Left forelimb (tissue), 1 donor: ENCODE measurements at places on chromosomes 6 and 20.

DNA sequence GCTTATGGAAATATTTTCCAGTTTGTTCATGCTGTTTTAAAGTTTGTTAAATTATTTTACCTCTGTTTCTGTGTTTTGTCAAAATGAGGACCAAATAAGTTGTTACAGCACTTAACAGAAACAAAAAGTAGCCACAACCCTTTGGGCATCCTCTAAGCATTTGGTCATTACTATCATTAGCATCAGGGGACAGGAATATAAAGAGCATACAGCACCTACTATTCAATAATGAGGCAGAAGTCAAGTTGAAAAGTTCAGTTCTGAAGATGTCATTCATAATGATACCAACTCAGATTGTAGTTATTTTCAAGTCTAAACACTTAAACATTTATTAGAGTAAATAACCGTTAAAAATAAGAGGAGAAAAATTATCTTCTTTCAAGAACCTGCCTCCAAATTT lies 862.3 kb upstream of the FLRT3 start:
- DNase-seq = no peak

DNA sequence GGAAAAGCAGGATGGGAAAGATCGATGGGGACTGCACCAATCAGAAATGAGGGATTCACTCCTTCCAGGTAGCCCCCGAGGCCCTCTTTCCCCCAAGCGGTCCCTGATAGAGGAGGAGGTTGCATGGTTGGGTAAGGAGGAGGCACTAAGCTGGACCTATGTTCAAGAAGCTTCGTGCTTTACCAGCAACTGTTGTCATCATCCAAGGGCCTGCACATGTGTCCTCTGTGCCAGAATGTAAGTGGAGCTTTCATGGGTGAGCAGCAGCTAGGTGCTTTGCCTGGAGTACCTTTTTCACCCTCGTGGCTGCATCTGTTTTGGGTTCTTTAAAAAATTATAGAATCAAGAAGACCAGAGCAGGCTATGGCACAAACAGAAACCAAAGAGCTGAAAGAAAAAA lies 54.0 kb downstream of the GMPR start:
- no peak for DNase-seq

DNA sequence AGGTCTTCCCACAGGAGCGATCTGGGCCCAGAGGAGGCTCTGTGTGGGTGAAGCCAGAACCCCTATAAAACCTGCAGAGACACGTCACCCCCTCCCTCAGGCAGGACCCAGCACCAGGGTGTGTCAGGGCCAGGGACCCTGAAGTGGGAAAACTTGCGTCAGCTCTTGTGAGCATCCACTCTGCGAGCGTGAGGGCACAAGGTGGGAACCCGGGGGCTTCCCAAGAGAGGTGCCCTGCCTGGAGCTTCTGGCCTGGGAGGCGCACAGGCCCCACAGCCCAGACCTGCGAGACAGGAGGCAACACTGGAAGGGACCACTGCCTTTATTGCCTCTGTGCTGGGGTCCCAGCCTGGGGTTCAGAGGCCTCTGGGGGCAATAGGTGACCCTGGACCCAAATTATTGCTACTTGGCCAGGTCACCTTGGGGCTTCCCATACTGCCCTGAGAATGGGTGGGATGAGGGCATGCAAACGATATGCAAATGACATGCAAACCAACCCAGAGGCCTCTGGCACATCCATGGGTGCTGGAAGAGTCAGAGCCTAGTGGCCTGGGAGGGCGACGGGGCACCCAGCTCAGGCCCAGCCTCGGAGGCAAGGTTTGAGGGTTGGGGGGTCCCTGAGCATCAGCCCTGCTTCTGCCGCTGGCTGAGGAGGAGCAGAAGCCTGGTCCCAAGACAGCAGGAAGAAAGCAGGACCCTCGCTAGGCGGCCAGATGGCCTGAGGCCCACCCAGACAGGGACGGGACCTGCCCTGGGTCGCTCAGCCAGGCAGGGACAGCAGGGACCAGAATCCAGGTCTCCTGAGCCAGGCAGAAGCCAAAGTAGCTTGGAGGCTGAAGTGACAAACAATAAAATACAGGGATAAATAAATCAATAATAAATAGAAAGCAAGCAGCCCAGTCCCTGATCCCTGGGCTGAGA lies 5.1 kb upstream of the C20orf144 start:
- no peak for DNase-seq

- DNase-seq = no peak
Observed at GRCh38 chr6:64280569-64280968, 645.0 kb downstream of the PHF3 start.

DNA sequence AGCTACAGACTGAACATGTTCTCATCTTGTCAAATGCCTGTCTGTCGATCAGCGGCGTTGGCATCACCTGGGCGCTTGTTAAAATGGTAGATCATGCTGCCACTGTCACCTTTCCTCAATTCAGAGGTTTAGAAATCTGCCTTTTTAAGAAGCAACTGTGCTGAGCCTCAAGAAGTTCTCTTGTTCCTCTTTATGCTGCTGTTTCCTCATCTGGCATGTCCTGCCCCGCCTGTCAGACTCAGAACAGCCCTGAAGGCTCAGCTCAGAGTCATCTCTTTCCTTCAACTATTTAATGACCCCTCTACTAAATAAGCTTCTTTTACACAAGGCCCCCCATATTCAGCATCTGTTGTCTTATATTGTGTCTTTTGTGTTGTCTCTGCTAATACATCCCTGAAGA lies 368.2 kb downstream of the EPM2A start:
- no peak for DNase-seq

GRCh38 chr6:43468240-43468639 lies 9.1 kb upstream of the TJAP1 start:
- DNase-seq = no peak

- no peak for DNase-seq
Observed at GRCh38 chr6:25789475-25789874, 34.9 kb downstream of the SLC17A4 start.

DNA sequence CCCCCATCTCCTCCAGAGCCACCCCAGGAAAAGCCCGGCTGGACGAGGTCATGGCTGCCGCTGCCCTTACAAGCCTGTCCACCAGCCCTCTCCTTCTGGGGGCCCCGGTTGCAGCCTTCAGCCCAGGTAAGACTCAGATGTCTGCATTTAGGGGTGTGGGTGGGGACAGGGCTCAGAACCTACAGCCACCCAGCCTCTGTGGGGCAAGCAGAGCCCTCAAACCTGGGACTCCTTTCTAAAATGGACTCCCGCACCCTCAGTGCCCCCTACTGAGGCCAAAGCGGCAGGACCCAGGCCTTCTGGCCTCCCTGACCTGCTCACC lies 1.7 kb downstream of the SLC2A4RG start:
- DNase-seq = no peak

- peak; percentile 38 for DNase-seq
Observed at GRCh38 chr20:44613575-44613974, 31.2 kb downstream of the PKIG start.

DNA sequence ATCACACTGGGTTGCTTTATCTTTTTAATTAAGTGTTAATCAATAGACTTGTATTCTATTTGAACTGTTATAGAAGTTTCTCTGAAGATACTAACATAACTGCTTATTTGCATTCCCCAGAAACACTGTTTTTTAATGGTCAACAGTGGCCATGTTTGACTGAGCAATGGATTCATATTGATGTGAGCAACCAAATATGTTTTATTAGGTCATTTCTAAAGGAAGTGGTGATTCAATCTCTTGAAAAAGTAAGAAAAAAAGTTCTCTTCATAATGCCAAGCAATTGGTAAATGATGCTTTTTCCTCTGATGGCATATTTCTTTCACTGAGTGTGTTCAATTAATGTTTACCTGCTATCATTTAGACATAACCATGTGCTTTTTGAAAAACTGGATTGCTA lies 593.0 kb upstream of the CITED2 start:
- no peak for DNase-seq

- no peak for DNase-seq
Observed at GRCh38 chr20:18359854-18360253, 71.5 kb downstream of the ZNF133 start.

- DNase-seq = no peak
Observed at GRCh38 chr6:155346957-155347356, 32.7 kb upstream of the TFB1M start.

DNA sequence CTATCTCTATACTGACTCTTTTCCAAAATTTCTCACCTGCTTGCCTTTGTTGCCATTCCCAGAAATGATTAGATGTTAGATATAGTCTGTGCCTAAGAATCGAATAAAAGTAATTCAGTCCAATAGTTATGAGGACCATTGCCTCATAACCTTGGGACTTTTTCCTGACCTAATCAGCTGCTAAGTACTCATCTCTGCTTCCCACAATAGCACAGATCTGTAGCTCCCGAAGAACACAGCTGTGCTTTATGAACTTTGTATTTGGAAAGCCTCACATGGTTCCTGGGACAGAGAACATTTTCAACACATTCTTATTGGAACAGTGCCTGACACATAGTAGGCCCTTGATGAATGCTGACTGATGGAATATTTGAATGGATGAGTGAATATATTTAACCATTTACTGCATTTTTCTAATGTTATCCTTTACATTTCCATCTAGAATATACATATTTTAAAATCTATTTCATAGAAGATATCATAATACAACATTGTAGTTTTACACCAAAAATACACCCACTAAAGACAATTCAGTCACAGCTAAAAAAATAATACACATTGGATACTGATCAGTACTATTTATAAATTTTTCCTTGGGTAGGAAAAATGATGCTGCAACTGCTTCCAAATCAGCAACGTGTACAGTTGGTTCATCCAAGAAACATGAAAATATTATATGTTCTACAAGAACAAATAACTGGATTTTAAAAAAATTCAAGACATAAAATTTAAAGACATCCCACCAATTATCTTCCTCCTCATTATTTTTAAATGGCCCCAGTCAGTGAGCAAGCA lies 53.9 kb downstream of the HS3ST5 start:
- no peak for DNase-seq

GRCh38 chr6:130967502-130968445 lies 95.3 kb downstream of the EPB41L2 start:
- DNase-seq = no peak

GRCh38 chr20:64072498-64073063 lies 6.7 kb downstream of the RGS19 start:
- DNase-seq = no peak

DNA sequence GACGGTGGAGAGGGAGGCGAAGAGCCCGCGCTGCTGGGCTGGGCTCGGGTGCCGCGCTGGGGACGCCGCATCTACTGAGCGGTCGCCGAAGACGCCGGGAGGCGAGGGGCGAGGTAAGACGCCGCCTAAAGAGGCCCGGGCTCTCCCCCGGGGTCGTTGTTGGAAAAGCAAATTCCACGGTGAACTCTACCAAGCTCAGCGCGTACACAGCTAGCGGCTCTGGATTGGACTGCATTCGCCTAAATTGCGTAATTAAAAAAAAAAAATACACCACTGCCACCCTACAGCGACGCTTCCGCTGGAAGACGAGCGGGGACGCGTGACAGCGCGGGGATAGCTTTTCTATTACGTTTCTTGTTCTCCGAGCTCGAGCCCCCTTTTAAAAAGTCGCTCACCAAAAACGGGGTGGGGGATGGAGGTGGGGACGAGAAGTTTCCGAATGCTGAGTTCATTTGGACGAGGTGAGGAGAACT lies 92.0 kb upstream of the PRDM1 start:
- DNase-seq = no peak

GRCh38 chr20:63126876-63127699 lies 88.8 kb downstream of the YTHDF1 start:
- DNase-seq = peak; percentile 34

DNA sequence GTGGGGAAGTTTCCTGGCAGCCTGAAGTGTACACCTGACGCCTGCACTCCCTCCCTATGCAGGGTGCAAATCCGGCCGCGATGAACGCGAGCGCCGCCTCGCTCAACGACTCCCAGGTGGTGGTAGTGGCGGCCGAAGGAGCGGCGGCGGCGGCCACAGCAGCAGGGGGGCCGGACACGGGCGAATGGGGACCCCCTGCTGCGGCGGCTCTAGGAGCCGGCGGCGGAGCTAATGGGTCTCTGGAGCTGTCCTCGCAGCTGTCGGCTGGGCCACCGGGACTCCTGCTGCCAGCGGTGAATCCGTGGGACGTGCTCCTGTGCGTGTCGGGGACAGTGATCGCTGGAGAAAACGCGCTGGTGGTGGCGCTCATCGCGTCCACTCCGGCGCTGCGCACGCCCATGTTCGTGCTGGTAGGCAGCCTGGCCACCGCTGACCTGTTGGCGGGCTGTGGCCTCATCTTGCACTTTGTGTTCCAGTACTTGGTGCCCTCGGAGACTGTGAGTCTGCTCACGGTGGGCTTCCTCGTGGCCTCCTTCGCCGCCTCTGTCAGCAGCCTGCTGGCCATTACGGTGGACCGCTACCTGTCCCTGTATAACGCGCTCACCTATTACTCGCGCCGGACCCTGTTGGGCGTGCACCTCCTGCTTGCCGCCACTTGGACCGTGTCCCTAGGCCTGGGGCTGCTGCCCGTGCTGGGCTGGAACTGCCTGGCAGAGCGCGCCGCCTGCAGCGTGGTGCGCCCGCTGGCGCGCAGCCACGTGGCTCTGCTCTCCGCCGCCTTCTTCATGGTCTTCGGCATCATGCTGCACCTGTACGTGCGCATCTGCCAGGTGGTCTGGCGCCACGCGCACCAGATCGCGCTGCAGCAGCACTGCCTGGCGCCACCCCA lies 1.2 kb downstream of the GPR6 start:
- no peak for DNase-seq

DNA sequence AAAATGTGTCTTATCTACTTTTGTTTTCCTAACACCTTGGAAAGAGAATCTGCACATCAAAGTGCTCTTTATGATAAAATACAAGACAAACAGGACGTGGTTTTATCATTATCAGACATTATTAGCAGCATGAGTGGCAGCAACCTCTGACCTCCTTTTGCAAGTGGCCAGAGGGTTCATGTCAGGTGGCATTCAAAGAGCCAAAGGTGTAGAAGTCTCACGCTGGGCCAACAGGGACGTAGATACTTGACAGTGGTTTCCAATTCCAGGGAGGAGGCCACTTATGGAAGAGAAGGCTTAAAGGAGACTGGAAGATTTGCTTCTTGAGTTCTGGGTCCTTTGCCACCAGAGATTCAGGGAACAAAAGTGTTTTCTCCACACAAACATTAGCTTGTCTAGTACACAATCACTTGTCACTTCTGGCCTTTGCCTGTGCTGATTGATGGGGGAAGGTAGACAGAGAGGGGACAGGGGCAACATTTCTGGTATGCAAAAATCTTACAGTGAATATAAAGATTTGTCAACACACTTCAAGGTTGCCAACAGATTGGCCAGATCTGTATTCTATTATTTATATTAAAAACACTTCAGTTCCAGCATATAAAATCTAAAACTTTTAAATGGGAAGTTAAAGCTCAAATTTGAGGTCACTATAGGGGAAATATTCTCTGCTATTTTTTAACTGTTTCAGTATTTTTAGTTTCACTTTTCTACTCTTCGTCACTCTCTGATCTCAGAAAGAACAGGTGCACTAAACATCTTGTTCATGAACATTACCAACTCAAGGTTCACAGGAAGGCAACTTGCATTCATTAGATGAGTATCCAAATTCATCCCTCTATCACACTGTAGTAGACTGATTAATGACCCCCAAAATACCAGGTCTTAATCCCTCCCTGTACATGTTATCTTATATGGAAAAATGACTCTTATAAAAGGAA lies 52.1 kb upstream of the FBXO30 start:
- DNase-seq = no peak

DNA sequence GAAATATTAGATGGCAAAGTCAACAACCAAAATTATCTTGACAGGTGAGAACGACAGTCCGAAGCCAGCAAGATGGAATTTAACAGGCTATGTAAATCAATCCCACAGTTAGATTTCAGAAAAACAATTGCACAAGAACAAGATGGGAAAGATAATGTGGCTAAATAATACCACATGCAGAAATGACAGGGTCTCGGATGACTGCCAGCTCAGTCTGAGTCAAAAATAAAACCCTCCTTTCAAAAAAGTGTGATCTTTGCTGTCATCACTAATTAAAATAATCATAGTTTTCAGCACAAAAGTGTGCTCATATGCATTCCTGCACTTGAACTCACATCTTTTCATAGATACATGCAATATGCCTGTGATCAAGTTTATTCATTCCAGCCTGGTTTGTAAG lies 25.9 kb downstream of the FOXQ1 start:
- DNase-seq = no peak
